ENCODE measurements at places on chromosomes 5 and 9.

GRCh38 chr5:57863661-57864060 lies 381.1 kb upstream of the ACTBL2 start:
- no peak for DNase-seq

GRCh38 chr9:71504636-71505035 lies 263.7 kb downstream of the CEMIP2 start:
- DNase-seq: no peak

DNA sequence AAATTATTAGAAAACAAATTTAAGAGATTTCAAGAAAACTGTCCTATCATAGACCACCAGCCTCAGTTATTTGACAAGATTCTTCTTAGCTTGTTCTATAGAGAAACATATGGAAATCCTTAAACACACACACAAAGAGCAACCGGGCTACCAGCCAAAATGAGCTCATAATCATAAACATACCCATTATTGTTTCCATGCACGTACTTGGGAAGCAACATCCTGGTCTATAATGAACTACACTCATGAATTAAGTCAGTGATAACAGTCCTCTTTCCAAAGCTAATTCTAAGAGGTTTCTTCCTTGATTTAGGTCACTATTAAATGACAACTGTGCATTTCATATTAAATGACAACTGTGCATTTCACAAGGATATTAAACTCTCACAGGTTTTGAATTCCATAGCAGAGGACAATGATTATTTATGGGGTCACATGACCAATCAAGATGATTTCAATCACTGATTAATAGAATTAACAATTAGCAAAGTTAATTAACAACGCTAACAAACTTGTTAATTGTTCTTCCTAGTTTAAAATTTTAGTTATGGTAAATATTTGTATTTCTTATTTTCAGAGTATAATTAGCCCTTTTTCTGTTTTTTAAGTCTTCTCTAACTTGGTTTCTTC lies 77.0 kb downstream of the OXCT1 start:
- DNase-seq: no peak

GRCh38 chr5:54902791-54903473 lies 82.5 kb downstream of the ESM1 start:
- peak; percentile 74 for DNase-seq

DNA sequence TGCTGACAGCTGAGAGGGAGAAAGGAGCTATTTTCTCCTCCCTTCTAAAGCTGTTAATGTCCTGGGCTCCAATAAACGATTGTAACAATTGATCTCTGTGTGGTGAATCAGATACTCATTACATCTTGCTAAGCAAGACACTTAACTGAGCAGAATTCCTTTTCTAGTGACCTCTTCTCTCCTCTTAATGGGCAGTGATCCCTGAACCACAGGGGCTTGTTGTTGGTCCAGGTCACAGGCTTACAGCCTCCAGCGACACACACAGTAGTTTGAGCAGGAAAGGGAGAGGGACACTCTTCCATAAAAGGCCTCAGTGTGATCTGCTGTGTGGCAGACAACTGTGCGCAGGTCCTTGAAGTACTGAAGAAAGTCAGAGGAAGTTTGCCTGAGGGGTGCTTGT lies 58.5 kb upstream of the MYO10 start:
- no peak for DNase-seq

DNA sequence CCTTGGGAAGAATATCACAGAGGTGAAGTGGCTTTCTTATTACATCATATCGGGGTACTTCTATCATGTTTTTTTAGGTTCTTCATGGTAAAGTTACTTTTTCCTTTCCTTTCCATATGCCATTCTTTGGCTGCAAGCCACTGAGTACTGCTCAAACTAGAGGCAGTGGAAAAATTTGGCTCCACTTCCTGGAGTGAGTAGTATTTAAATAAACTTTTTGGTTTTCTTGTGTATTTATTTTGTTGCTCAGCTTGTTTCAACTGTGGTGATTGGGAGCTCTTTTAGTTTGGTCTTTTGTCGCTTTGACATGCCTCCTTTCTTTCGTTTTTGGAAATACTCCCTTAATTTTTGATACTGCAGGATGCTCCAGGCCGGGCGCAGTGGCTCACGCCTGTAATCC lies 69.8 kb downstream of the WDR70 start:
- no peak for DNase-seq

GRCh38 chr5:11397549-11397948 lies 506.7 kb downstream of the CTNND2 start:
- no peak for DNase-seq

- DNase-seq: no peak
Measured at GRCh38 chr9:134296301-134297082, 29.8 kb upstream of the RXRA start.

DNA sequence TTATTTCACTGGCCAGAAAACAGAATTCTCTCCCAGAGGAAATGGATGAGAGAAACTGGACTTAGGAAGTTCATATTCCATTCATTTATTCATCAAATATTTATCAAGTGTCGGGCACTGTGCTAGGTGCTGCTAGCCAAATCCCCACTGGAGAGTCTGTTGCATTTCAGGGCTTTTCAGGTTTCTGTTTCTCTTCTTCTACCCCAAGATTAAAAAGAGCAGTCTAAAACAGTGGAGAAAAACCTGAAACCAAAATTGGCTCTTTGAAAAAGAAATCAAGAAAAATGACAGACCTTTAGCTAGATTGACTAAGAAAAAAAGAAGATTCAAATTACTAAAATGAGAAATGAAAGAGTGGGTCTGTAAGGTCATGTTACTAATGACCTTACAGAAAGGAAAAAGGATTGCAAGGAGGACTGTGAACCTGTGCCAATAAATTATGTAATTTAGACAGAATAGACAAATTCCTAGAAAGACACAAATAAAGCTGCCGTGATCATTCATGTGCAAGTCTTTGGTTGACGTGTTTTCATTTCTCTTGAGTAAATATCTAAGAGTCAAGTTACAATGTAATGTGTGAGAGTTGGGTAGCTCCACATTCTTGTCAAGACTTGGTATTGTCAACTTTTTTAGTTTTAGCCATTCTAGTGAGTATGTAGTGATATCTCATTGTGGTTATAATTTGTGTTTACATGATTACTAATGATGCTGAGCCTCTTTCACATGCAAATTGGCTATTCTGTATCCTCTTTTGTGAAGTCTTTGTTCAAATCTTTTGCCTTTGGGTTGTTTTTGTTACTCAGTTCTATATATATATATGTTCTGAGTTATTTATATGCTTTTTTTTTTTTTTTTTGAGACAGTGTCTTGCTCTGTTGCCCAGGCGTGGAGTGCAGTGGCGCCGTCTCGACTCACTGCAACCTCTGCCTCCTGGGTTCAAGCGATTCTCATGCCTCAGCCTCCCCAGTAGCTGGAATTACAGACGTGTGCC lies 23.7 kb downstream of the SNX30 start:
- DNase-seq: no peak

DNA sequence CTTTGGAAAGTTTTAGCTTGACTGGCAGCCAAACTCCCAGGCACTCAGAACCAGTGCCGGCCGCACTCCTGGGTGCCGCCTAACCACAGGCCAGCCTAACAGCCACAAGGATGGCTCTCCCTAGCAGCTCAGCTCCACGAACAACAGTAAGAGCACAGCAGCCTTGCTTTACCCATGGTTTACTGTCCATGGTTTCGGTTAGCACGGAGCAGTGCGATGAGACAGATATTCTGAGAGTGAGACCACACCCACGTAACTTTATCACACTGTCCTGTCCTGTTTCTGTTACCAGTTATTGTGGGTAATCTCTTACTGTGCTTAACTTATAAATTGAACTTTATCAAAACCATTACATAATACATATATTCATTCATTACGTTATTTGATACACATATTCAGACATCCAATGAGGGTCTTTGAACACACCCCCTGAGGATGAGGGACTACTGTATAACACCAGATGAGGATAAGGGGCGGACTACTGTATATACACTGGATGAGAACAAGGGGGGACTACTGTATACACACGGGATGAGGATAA lies 12.4 kb downstream of the CLPTM1L start:
- DNase-seq: no peak

DNA sequence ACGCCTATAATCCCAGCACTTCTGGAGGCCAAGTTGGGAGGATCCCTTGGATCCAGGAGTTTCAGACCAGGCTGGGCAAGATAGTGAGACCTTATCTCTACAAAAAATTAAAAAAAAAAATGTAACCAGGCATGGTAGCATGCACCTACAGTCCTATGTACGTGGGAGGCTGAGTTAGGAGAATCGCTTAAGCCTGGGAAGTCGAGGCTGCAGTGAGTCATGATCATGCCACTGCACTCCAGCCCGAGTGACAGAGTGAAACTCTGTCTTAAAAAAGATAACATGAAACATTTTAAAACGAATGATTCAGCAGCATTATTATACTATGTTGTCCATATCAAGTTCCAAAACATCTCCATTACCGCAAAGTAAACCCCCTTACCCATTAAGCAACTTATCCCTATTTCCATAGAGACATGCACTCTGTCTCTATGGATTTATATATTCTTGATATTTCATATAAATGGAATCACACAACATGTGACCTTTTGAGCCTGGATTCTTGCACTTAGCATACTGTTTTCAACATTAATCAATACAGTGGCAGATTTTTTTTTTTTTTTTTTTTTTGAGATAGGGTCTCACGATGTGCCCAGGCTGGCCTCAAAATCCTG lies 56.9 kb upstream of the MTMR12 start:
- no peak for DNase-seq
